ENCODE measurements at places on chromosomes 7 and 10. TPM values are rescaled to one million over a fixed set of nuclear protein-coding genes. Genes with fewer than 3 reads are reported as not detected.

GRCh38 chr10:100468978-100469377 lies 6.2 kb downstream of the WNT8B start:
- H3K36me3 ChIP-seq, result no peaks in the 10 kb centered on the region
- no peak for DNase-seq
- H3K27me3 ChIP-seq, result peaks cover 54% of the 10 kb centered on the region
- H3K4me1 ChIP-seq, result no peaks in the 10 kb centered on the region
- no peak overlapping the region for H3K27ac ChIP-seq

GRCh38 chr7:133931053-133931452 lies 196.1 kb upstream of the LRGUK start:
- DNase-seq, result no peak
- no peaks in the 10 kb centered on the region for H3K36me3 ChIP-seq
- no peak overlapping the region for H3K27ac ChIP-seq
- H3K27me3 ChIP-seq, result no peaks in the 10 kb centered on the region
- no peaks in the 10 kb centered on the region for H3K4me1 ChIP-seq
- H3K4me3 ChIP-seq, result no peak overlapping the region

DNA sequence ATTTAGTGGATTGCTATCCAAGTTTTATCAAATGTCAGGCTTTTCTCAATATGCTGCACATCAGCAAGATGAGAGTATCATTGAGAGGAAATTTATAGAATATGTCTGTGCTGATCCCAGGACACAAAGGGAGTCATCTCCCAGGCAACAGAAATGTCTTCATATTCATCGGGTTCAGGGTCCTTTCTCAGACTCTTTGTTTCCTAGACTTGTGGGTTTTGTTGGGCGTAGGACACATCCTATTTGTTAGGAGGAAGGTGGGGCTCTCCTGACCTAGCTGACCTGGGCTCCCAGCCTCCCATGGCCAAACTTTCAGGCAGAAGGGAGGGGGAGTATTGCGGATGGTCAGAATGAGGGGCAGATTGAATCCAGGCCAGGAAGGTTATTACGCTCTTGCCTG lies 22.9 kb upstream of the NPS start:
- H3K27ac ChIP-seq, result no peak overlapping the region
- H3K4me1 ChIP-seq, result no peaks in the 10 kb centered on the region
- H3K4me3 ChIP-seq, result no peak overlapping the region
- no peaks in the 10 kb centered on the region for H3K36me3 ChIP-seq

DNA sequence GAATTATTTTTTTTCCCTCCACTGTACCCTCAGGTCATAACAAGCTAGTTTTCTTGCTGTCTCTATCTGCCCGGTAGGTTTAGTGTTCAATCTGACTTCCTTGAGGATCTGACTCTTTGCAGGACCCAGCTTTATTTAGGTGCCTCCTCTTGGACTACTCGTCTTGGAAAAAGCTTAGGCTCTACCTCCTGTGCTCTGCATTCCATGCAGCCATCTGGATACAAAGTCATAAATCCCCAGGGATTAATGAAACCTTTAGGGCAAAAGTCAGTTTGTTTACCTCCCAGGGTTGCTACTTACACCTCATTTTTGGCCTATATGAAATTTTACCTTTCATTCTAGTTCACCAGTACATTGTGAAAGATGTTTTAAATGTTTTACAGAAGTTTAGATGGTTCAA lies 8.0 kb downstream of the STAG3 start:
- H3K4me3 ChIP-seq, result no peak overlapping the region
- DNase-seq, result no peak
- H3K4me1 ChIP-seq, result no peaks in the 10 kb centered on the region
- no peak overlapping the region for H3K27ac ChIP-seq

DNA sequence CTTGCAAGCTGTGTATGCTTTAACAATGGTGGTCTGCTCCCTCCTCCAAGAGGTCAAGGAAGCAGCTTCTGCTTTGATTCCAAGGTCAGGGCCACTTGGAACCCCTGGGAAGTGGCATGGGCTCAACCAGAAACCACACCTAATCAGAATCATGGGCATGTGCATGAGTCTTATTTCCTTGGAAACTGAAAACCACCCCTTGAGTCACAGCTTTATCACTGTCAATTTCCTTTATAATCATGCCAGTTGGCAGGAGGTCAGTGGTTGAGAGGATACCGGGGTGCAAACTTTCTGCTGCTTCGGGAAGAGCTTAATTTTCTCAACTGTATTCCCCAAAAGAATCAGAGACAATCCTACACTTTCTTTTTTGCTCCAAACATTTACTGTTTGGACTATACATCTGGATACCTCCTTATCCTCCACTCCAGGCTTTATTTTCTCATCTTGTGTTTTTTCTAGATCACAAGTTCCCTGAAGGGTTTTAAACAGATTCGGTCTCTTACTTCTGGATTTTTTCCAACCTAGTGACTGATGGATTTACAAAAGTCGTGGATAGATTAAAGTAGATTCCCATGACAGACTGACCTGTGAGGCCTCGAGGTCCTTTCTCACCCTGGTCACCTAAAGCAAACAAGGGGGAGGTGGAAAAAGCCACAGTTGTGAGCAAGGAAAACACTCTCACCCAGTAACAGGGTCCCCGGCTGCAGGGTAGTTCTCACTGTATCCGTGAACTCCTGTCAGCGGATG lies 36.0 kb downstream of the COL17A1 start:
- H3K36me3 ChIP-seq, result peaks cover 21% of the 10 kb centered on the region
- DNase-seq, result no peak
- H3K4me3 ChIP-seq, result no peak overlapping the region
- H3K4me1 ChIP-seq, result peaks cover 15% of the 10 kb centered on the region
- peak overlapping the region; percentile 51 for H3K27ac ChIP-seq

DNA sequence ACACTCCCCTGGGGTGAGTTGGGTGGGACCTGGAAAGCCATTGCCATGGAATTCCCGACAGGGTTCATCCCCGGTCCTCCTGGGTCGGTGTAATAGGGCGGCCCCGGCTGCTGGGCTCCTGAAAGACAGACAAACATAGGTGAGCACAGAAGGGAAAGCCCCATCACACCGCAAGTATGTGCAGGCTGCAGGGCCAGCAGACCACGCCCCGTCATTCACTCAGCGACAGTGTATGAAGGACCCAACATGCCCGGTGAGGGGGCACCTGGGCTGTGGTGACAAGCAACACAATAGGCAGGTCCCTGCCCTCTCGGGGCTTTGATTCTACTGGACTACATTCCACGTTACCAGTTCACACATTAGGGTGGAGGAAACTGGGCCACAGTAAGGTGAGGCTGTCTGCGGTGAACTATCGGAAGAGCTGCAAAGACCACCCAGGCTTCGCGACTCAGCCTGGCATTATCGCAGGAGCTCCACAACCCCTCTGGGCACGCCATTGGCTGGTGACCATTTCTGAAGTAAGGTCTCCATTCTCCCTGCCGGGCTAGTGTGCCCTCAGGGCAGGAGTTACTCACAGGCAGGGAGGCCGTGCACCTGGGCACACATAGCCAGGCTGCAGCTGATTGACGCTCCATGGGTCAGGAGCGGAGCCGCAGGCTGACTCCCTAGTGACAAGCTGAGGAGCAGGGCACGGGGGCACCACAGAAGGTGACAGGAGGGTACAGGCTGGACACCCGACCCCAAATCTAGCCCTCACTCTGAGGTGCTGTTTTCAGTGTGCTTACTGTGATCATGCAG lies 99.2 kb downstream of the VOPP1 start:
- H3K27ac ChIP-seq, result no peak overlapping the region
- peaks cover 34% of the 10 kb centered on the region for H3K36me3 ChIP-seq
- H3K4me1 ChIP-seq, result no peaks in the 10 kb centered on the region

DNA sequence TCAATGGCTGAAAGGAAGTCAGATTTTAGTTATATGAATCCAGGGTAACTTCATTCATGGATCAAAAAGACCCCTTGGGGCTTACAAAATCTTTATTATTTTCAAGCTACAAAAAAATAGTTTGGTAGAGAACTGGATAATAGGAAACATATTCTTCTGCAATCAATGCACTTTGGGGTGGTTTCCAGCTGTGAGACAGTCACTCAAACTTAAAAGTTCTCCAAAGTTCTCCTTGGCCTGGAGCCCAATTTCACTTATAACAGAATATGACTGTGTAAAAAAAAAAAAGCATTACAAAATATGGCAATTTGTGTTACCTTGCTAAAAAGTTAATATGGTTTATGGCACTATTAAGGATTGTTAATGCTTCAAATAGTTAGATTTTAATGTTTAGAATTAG lies 255.5 kb downstream of the AGMO start:
- H3K27ac ChIP-seq, result no peak overlapping the region
- DNase-seq, result no peak
- no peak overlapping the region for H3K4me3 ChIP-seq
- H3K4me1 ChIP-seq, result no peaks in the 10 kb centered on the region

The ABLIM1 gene
- 294 TPM for total RNA-seq

DNA sequence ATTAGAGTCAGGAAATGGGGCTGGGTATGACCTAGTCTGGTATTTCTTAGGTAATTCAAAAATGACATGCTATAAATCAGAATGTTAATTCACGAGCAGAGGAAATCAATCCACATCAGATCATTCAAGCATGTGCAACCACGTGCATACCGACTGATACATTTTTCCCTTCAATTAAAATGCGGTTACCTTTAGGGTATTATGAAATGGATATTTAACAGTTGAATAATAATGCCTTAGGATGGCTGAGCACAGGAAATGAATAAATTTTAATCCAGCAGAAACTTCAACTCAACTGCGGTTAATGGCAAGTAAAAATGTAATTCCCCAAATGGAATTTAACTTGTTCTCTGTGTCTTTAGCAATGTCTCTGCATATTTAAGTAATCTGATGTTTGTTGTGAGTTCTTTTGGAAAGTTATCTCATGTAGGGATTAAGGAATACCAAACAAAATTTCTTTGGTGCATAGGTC lies 9.2 kb downstream of the CPA2 start:
- no peak for DNase-seq
- no peak overlapping the region for H3K4me3 ChIP-seq
- no peaks in the 10 kb centered on the region for H3K36me3 ChIP-seq
- H3K27me3 ChIP-seq, result no peaks in the 10 kb centered on the region

The SYT15B gene
- 1.0 TPM for total RNA-seq

DNA sequence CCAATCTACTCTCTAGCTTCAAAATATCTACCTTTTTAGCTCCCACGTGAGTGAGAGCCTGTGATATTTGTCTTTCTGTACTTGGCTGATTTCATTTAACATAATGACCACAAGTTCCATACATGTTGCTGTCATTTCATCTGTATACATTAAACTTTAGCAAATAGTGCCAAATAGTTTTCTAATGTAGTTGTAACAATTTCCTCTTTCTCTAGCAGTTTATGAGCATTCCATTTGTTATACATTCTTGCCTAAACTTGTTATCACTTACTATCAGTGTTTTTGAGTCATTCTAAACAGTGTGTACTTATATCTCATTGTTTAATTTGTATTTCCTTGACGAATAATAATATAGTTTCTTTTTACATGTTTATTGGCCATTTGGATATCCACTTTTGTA lies 77.2 kb downstream of the NEUROD6 start:
- H3K4me1 ChIP-seq, result no peaks in the 10 kb centered on the region
- no peaks in the 10 kb centered on the region for H3K36me3 ChIP-seq
- no peaks in the 10 kb centered on the region for H3K27me3 ChIP-seq
- H3K27ac ChIP-seq, result no peak overlapping the region

The SPDYE8 gene
- not detected for total RNA-seq

- H3K4me1 ChIP-seq, result no peaks in the 10 kb centered on the region
- H3K27ac ChIP-seq, result no peak overlapping the region
- H3K4me3 ChIP-seq, result no peak overlapping the region
- DNase-seq, result no peak
- no peaks in the 10 kb centered on the region for H3K36me3 ChIP-seq
Observed at GRCh38 chr10:6320320-6321010, 117.7 kb downstream of the PFKFB3 start.

DNA sequence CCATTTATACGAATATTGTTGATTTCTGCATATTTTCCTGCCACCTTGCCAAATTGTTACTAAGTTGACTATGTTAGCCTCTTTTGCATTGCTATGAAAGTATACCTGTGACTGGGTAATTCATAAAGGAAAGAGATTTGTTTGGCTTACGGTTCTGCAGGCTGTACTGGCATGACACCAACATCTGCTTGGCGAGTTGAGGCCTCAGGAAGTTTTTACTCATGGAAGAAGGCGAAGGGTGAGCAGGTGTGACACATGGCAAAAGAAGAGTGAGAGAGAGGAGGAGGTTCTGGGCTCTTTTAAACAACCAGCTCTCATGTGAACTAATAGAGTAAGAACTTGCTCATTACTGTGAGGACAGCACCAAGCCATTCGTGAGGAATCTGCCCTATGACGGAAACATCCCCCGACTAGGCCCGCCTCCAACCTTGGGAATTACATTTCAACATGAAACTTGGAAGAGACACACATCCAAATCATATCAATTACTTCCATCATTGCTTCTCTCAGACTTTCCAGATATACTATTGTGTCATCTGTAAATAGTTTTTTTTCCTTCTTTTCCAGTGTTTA lies 8.4 kb downstream of the RALA start:
- H3K4me3 ChIP-seq, result no peak overlapping the region
- H3K36me3 ChIP-seq, result no peaks in the 10 kb centered on the region
- no peak overlapping the region for H3K27ac ChIP-seq
- peaks cover 62% of the 10 kb centered on the region for H3K4me1 ChIP-seq
- no peaks in the 10 kb centered on the region for H3K27me3 ChIP-seq
- DNase-seq, result no peak

The CYP2W1 gene
- total RNA-seq, result not detected

The LRIT1 gene
- 0.19 TPM for total RNA-seq

GRCh38 chr10:481628-482027 lies 207.8 kb downstream of the DIP2C start:
- H3K4me3 ChIP-seq, result no peak overlapping the region
- H3K36me3 ChIP-seq, result no peaks in the 10 kb centered on the region
- no peaks in the 10 kb centered on the region for H3K27me3 ChIP-seq
- DNase-seq, result no peak
- H3K4me1 ChIP-seq, result peaks cover 7% of the 10 kb centered on the region

The TMEM270 gene
- total RNA-seq, result not detected

DNA sequence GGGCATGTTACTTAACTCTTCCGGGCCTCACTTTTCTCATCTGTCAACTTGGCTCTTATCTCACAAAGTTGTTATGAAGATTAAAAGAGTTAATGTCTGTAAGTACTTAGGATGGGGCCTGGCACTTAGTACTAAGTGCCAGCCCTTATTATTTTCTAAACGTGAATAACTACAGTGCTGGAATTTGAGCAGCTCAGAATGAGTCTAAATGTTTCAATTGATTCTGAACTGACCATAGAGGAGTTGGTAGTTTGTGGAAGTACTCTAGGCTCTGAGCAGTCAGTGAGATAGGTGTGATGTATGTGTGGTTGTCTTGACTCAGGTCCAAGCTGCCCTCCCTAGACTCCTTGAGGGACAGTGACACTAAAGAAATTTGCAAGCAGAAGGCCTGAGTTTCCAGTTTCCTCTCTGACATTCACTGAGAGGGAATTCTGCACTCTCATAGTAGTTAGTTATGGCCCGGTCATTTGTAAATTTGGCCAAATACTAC lies 18.5 kb upstream of the JAZF1 start:
- H3K27ac ChIP-seq, result no peak overlapping the region
- H3K4me3 ChIP-seq, result no peak overlapping the region
- DNase-seq, result no peak
- no peaks in the 10 kb centered on the region for H3K4me1 ChIP-seq
- no peaks in the 10 kb centered on the region for H3K36me3 ChIP-seq
- peaks cover 14% of the 10 kb centered on the region for H3K27me3 ChIP-seq

- no peaks in the 10 kb centered on the region for H3K4me1 ChIP-seq
- DNase-seq, result no peak
- H3K27me3 ChIP-seq, result no peaks in the 10 kb centered on the region
Observed at GRCh38 chr10:9012312-9012711, 957.8 kb downstream of the GATA3 start.

The DLX5 gene
- 1.8 TPM for total RNA-seq

GRCh38 chr10:28396331-28396730 lies 93.5 kb upstream of the MPP7 start:
- H3K27me3 ChIP-seq, result no peaks in the 10 kb centered on the region
- no peak for DNase-seq
- no peak overlapping the region for H3K4me3 ChIP-seq
- no peaks in the 10 kb centered on the region for H3K4me1 ChIP-seq
- no peak overlapping the region for H3K27ac ChIP-seq

The TRDMT1 gene
- total RNA-seq, result 1.3 TPM
